ENCODE measurements at places on chromosomes 5 and 9.

DNA sequence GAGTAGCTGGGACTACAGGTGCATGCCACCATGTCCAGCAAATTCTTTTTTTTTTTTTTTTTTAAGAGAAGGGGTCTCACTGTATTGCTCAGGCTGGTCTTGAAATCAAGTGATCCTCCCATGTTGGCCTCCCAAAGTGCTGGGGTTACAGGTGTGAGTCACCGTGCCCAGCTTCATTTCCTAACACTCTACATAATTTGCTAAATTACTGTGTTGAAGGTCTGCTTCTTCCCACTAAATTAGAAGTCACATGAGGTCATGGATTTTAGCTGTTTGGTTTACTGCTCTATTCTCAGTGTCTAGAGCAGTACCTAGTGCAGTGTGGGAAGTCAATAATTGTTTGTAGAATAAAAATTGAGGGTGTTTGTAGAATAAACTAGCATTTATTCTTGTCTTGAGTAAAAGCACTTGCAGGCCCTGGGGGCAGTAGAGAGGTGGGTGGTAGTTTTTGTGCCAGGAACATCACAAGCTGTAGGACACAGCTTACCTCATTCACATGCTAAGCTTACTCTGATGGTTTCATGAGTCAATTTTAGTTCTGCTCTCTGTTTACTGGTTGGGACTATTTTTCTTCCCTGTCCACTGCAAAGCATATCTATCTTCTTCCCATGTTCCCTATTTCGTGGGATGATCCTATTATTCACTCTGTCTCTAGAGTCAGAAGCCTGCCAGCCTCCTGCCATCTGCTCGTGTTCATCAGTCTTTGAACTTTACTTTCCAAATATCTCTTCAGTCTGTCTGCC lies 7.0 kb downstream of the TEX48 start:
- DNase-seq = no peak

- no peak for DNase-seq
Observed at GRCh38 chr5:3592298-3592697, 3.3 kb upstream of the IRX1 start.

GRCh38 chr9:92482805-92483204 lies 499 bp upstream of the ASPN start:
- DNase-seq = no peak

DNA sequence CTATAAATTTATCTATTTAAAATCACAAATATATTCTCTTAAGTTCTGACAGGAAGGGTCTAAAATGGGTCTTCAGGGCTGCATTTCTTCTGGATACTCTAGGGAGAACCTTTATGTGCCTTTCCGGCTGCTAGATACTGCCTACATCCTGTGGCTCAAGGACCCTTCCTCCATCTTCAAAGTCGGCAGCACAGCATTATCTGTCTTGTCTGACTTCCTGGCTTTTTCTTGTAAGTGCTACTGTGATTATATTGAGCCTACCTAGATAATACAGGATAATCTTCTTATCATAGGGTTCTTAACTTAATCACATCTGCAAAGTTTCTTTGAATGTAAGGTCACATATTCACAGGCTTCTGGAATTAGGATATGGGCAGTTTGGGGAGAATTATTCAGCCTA lies 943.8 kb upstream of the TYRP1 start:
- no peak for DNase-seq

- no peak for DNase-seq
Observed at GRCh38 chr5:132489871-132490483, 596 bp downstream of the IRF1 start.

DNA sequence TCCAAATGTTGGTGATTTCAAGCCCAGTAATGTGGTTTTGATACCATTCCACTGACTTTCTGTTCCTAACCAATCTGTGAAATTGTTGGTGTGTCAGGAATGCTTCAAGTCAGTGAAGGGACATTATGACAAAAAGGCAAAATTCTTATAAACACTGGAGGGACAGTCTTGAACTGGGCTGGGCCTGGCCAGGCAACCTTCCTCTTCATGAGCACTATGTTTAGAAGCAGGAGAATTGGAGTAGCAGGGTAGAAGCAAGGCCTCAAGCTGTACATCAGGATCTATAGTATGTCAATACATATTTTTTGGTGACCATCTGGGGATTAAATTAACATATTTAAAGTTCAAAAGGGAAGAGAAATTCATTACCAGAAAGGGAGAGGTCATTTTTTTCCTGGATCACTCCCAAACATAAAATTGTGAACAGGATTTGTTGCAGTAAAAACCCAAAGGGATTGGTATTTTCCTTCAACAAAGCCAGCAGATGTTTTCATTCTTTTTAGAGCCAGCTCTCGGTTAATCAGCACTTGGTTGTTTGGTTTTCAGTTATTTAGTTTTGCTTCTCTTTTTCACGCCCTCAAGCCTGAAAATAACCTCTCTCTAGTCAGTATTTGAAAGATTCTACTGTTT lies 77.9 kb upstream of the PIK3R1 start:
- DNase-seq = no peak

DNA sequence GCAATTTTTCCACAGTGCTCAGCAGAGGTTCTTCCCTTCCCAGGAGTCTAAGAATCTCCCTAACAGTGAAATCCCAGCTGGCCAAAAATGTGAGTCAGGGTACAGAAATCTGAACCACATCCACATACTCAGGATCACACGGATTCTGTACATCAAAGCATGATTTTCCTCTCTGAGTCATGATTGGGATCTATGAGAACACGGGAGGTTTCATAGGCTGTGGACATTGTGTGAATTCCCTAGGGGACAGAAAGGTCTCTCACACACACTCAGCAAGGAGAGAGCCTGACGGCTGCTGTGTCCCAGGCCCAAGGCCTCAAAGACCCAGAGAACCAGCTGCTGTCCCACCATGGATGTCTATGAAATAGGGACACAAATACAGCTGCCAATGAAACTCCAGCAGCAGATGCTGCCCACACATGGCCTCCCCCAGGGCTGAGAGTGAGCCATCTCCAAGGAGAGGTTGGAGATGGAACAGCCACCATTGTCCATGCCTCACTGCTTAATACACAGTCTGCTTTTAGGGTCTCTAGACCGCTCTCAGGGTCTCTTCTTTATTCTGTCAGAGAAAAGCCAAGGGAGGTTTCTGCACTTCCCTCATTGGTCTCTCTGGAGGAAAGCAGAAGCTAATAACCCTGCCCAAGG lies 102.7 kb downstream of the ADAMTS12 start:
- no peak for DNase-seq

DNA sequence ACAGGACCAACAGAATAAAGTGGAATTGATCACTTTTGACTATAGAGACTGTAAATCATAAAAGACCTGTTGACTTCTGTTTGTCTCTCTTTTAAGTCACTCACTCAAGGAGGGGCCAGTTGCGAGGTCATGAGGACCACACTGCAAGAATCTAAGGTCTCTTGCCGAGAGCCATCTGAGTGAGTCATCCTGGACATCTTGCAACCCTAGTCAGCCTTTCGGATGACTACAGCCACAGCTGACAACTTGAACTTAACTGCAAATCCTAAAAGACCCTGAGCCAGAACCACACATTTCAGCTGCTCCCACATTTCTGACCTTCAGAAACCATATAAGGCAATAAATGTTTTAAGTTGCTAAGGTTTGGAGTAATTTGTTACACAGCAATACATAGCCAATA lies 129.7 kb upstream of the RAD23B start:
- DNase-seq = no peak

DNA sequence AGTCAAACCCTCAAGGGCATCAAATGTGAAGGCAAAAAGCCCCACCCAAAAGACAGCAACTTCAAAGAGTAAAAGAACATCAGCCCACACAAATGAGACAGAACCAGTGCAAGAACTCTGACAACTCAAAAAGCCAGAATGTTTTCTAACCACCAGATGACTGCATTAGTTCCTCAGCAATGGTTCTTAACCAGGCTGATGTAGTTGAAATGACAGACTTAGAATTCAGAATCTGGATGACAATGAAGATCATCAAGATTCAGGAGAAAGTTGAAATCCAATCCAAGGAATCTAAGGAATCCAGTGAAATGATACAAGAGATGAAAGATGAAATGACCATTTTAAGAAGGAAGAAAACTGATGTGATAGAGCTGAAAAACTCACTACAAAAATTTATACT lies 339.7 kb downstream of the KIF4B start:
- DNase-seq = no peak

GRCh38 chr5:150069672-150070627 lies 16.4 kb downstream of the CSF1R start:
- no peak for DNase-seq

GRCh38 chr9:121115466-121115865 lies 40.7 kb downstream of the CNTRL start:
- DNase-seq = no peak

- no peak for DNase-seq
Observed at GRCh38 chr5:123520677-123521247, 8.8 kb downstream of the CSNK1G3 start.

- DNase-seq = no peak
Observed at GRCh38 chr9:76810377-76810957, 46.2 kb downstream of the PCA3 start.

GRCh38 chr5:160605266-160605665 lies 183.6 kb downstream of the PTTG1 start:
- DNase-seq = no peak

DNA sequence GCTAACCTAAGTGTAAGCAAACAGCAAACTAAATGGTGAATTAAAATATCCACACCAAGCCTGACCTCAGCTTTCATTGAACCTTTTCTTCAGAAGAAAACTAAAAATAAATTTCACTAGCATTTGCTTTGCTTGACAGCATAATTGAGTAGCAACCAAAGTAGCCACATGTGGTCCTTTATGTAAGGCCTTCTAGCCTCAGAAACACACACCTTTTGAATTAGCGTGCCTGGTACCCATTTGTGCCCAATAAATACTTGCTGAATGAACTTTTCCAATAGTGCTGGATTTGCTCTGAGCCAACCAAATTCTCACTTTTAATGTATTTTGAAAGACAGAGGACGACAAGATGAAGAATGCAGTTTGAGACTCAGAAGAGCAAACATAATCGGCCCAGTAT lies 2.1 kb upstream of the NIPBL start:
- DNase-seq = no peak

- DNase-seq = no peak
Observed at GRCh38 chr9:106889061-106889590, 26.2 kb downstream of the ZNF462 start.

GRCh38 chr5:10331341-10331796 lies 22.1 kb upstream of the MARCHF6 start:
- DNase-seq = no peak

- no peak for DNase-seq
Observed at GRCh38 chr5:11037941-11038340, 276.9 kb upstream of the DAP start.

- DNase-seq = no peak
Observed at GRCh38 chr9:33418090-33418489, 15.7 kb upstream of the AQP7 start.

GRCh38 chr5:58245476-58245840 lies 214.4 kb downstream of the PLK2 start:
- DNase-seq = no peak

DNA sequence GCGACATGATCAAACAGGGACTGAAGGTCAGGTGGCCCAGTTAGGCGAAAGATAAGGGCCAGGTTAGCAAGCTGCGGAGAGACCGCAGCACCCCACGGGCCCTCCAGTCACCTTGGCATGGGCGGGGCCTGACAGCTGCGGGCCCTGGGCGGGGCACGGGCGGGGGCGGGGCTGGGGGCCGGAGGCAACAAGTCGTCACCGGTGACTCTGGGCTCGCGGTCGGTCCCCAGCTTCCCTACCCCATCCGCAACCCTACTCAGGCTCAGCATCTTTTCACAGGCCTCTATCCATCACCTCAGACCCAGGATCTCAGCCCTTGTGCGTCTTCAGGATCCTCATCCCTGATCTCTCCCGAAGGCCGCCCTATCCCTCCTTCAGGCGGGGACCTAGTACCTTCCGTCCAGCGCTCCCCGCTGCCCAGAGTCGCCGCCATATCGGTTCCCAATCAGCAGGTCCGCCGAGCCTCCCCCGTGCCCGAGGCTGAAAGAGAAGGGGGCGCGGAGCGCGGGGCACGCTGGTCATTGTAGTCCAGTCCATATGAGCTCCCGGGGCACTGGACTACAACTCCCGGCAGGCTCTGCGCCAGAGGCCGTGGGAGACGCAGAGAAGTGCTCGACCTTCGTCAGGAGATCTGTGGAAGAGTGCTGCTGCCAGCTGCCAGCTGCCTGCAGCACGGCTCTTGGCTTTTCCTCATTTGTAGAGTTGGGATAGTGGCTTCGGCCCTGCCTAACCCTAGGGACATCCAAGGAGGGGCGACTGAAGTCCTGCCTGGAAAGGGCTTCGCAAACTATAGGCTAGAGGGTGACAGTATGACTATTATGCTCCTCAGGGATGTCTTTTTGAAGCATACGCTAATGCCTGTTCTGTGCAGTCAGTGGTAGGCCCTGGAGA lies at the start of gene DNAJC18:
TSS of gene DNAJC18 (minus strand) at position 513 of the 891 bp plus-strand sequence. CDS start at position 433, 80 bp downstream.
- peak; percentile 60 for DNase-seq

DNA sequence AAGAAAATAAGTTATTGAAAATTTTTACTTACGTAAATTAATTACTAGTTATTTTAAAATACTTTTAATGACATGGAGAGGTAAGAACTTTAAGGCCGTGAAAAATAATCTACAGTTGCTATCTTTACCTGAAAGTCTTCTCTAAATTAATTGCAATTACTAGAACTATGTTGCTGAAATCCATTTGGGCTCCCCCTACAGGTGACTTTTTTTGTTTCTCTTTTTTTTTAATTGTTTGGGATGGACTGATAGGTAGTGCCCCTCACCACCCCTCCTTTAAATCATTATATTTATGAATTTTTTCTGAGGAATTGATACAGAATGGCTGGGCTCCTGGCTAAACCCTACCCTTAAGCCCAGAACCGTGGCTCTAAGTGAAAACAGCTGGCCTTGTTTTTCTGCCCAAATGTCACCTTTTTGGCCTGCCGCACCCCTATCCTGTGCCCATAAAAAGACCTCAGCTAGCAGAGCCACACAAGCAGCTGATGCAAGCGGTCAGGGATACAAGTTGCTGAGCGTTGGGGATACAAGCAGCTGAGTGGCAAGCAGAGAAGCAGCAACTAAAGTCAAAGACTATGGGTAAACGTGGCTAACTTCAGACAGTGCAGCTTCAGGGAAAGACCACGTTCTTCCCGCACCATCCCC lies 315.2 kb upstream of the ACO1 start:
- DNase-seq = no peak

GRCh38 chr9:135950135-135950682 lies 11.0 kb downstream of the UBAC1 start:
- DNase-seq = no peak

GRCh38 chr9:77421506-77422265 lies 226.4 kb downstream of the GNA14 start:
- no peak for DNase-seq

DNA sequence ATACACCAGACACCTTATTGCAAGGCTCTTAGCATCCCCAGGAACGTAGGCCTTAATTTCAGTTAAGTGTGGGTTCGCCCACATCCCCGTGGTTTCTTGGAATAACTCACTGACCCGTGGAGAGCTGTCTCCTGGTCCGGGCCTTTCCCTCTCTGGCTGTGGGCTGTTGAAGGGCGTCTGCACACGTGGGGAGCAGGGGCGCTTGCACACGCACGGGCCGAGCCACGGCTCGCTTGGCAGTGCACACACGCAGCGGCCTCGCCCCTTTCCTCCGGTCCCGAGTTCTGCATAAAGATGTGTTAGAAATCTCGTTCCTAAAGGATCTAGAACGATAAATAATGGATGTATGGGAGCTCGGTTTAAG lies 141.9 kb downstream of the PBX3 start:
- no peak for DNase-seq
